ENCODE measurements at places on chromosomes 11 and 22. TPM values are rescaled to one million over a fixed set of nuclear protein-coding genes. Genes with fewer than 3 reads are reported as not detected.

CCDC116 gene
- total RNA-seq = 0.35 TPM

DNA sequence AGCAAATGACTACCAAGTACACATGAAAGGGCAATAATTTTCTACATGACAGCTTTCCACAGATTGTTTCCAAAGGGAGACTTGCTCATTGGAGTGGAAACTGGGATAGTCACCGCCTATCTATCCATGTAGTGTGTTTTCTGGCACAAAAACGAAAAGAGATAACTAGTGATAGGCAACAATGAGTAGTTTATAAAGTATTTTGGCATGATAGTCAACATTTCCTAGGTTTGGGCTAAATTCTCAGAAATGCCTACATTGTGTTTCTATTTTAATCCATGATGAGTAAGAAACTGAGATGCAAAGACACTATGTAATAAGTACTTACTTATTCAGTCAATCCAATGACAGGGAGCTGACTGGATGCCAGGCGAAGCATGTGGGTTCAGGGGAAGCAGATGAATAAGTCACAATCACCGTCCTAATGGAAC, 1129.1 kb downstream of the DLG2 start:
- no peak for DNase-seq

DNA sequence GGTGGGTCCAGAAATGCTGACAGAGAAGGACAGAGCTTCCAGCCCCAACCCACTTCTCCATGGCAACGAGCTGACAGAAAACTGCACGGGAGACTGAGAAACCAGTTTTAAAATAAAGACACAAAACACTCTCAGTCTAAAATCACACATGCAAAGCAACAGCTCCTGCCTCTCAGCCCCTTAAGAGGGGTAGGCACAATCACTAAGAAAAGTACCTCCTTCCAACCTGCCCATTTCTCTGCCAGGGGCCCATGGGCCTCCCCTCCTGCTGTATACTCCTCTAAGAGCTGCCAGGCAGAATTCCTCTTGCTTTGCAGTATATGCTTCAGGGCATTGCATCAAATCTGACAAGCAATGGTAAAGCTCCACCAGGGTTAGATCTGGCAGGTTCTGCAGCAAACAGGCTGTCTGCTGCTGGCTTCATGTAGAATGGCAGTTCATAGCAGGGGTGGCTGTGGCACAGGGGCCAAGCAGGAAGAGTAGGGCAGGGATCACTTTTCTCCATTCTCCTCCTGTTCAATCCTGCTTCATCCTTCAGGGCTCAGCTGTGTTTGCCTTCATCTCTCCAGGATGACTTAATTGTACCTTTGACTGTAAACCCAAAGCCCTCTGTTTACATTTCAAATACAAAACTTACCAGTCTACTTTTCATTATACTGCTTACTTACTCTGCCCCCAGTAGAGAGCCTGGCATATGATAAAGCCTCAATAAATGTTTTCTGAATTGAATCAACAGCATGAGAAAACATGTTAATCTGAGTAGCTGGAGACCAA, 77.7 kb downstream of the KCNC1 start:
- no peak for DNase-seq

DNA sequence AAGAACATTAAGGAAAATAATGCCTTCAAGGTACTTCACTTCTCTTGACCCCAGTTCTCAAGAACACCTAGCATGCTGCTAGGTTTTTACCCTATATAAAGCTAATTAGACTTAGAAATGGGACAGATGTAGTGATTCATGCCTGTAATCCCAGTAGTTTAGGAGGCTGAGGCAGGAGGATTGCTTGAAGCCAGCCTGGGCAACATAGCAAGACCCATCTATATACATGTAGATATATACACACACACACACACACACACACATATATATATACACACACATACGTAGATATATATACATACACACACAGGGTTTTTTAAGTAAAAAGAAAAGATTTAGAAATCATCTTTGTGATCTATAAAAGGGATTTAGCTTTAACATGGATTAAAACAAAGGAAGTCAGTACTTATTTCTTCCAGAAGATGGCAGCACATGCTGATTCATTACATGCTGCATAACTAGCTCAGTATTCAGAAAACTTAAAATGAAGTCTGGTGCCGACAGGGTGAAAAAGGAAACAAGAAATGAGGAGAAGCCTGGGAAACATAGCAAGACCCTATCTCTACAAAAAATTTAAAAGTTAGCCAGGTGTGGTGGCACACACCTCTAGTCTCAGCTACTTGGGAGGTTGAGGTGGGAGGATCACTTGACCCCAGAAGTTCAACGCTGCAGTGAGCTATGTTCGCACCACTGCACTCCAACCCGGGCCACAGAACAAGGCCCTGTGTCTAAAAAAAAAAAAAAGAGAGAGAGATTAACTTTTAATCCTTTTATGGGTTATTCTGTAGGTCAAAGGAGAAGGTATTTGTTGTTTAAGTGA, 28.5 kb upstream of the RBX1 start:
- peak; percentile 67 for DNase-seq

DNA sequence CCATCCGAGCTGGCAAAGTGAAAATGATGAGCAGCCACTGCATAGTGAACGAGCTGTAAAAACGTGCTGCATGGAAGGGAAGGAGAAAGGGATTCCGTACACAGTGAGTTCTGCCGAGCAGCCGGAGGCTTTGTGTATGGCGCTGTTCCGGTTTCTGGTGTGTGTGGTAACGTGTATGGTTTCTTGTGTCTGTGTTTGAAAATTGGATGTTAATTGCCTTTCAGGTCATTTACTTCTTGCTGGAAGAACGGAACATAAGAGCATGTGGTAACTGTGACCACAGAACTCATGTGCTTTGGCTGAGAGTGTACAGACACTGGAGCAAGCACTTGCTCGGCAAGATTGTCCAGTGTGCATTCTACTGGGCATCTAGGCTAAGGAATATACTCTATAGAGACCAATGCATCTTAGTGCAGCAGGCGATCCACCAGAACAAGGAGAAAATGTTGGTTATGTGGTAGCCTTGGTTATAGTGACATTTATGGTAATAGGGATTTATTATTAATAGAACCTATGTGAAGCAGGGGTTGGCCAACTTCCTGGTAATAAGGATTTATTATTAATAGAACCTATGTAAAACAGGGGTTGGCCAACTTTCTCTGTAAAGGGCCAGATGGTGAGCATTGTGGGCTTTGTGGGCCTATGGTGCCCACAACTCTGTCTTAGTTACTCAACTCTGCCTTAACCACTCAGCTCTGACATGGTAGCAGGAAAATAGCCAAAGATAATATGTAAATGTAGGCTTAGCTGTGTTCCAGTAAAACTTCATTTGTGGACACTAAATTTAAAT, 49.2 kb downstream of the GRAMD1B start:
- DNase-seq = no peak

DNA sequence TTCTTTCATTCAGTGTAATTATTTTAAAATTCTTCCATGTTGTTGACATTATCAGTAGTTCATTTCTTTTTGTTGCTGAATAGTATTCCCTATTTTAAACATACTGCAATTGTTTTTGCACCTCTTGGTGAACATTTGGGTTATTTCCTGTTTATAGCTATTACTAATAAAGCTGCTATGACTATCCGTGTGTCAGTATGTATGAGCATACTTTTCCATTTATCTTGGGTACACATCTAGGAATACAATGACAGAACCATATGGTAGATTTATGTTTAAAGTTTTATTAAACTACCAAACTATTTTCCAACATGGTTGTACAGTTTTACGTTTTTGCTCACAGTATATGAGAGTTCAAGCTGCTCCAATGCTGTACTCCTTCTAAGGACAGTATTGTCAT, 22.0 kb upstream of the FIBIN start:
- DNase-seq = no peak

ACR gene
- total RNA-seq = 0.76 TPM

MPEG1 gene
- total RNA-seq = not detected

AIP gene
- total RNA-seq = 43.2 TPM

DNA sequence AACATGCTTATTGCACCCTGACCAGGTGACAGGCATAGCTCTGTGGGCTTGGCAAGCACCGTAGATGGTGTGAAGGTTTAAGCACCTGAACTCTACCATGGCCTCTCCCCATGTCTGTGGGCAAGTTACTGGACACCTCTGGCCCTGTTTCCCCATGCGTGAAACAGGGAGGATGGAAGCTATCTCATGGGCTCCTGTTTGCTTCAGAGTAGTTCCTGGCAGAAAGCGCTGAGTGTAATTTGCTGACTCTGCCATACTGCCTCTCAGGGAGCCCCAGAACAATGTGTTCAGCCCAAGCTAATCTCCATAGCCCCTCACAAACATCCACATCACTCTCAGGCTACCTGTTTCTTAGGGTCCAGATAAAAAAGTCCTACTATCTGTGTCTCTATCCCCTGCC, 2.4 kb downstream of the CBX6 start:
- no peak for DNase-seq

- DNase-seq = no peak
Observed at GRCh38 chr11:75200051-75200450, 40.5 kb upstream of the TPBGL start.
